ENCODE measurements at places on chromosomes 7 and 10.

DNA sequence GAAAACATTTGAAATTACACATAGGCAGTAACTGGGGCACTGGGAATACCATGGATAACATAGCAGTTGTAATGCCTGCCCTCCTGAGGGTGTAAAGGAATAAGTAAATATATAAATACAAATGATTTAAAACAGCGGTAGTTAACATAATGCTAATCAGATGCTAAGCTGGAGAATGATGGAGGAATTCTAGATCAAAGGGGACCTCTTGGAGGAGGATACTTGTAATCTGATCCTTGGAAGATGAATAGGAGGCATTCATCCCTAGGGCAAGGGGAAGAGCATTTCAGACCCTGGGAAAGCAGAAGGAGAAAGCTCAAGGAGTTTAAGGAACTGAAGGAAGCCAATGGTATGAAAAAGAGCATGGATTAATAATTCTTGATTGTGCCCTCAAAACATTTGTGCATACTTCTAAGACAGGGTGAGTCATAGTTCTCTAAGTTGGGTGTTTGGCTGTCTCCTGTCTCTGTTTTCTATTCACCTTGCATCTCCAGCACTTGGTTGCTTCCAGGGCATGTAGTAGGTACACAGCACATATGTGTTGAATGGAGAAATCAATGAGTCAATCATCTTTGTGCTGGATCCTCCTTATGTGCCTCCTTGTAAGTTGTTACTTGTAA, 54.8 kb upstream of the PLPP4 start:
- DNase-seq: no peak

GRCh38 chr7:156157409-156158012, 345.2 kb upstream of the SHH start:
- no peak for DNase-seq

DNA sequence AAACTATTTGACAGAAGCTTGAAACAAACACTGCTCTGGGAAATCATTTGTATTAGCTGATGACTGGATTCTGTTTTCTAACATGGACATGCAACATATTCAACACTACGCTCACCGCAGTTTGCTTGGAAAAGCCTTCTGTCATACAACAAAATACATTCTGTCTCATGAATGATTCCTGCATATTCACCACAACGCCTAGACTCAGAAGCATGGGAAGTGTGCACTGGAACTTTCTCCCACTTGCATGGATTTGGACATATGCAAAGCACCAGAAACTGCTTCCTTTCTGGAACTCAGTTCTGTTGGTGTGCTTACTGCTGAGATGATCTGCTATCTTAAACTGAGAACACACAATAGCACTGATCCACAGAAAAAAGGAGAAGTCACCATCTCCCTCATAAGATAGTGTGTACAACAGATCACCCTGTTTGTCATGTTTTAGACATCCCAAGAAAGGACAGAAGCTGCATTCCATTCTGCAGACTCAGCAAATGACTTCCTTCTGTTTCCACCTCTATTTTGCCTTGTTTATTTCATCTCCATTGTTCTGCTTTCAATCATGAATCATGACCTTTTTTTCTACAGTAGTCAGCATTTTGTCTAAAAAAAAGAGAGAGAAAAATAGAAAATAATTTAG, 115.8 kb downstream of the HTR7 start:
- DNase-seq: no peak

DNA sequence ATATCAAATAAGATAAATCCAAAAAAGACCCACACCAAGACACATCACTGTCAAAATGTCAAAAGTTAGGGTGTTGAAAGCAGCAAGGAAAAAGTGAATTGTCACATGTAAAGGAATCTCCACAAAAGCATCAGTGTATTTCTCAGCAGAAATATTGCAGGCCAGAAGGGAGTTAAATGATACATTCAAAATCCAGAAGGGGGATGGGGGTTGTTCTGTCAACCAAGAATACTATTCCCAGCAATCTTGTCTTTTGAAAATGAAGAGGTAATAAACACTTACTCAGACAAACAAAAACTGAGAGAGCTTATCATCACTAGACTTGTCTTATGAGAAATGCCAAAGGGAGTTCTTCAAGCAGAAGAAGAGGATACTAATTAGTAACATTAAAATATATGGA, 191.1 kb upstream of the NOBOX start:
- DNase-seq: no peak

GRCh38 chr7:124836173-124836572, 70.6 kb upstream of the GPR37 start:
- no peak for DNase-seq

DNA sequence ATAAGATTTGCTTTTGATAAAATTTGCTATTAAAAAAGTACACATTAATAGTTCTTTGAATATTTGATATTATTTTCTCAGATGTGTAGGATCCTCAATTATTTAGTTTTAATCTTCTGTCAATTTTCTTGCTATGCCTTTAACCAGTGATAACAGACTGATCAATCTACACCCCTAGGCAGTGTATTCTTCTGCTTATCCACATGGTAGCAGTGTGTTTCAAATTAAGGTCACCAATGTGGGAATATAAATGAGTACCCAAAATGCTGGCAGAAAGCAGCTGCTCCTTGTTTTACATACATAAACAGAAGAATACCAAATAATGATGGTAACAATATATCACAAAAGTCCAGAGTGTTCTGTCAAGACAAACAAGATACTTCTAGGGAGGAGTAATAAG, 87.0 kb downstream of the SKAP2 start:
- DNase-seq: no peak

DNA sequence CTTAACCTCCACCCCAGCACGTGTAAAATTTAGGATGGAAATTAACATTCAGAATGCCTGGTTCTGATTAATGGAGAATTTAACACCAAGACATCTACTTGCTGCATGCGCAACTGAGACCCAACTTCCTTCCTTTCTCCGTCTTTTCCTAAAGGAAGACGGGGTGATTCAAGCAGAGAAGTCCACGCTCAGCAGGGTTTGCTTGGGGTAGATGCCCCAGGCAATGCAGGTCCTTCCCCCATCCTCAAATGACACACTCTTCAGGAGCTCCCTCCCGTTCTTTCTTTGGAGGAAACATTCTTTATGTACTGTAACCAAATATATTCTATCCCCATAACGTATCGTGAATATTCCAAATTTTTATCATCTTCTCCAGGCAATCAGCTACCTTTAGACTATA, 47.0 kb downstream of the FAM171A1 start:
- DNase-seq: no peak

DNA sequence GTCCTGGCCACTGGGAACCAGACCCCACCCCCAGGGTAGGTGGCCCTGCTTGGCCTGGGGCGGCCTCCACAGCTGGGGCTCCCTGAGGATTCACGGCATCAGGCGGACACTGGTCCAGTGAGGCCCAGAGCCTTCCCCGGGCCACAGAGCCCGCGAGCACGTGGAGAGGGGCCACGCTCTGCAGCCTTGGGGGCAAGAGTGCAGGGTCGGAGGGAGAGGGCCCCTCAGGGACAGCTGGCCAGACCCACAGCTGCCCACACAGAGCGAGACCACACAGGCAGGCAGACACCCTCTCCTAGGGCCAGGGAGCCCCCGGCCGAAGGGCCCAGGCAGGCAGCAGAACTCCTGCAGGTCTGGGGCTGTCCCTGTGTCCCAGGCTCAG, 10.7 kb downstream of the VENTX start:
- DNase-seq: no peak

GRCh38 chr7:73681031-73681430, 2.2 kb downstream of the DNAJC30 start:
- no peak for DNase-seq

GRCh38 chr7:100893910-100894721, 1.6 kb downstream of the ACHE start:
- DNase-seq: no peak

- DNase-seq: no peak
Measured at GRCh38 chr10:103125323-103126267, 67.5 kb downstream of the NT5C2 start.

GRCh38 chr7:120221666-120222065, 51.3 kb upstream of the KCND2 start:
- DNase-seq: no peak

Measured in activated T-helper 1 cell treated with anti-CD3 and anti-CD28 coated beads, Interleukin-12 subunit alpha, Interleukin-12 subunit beta, Interleukin-2, Interleukin-4 antibody, amounts not matched to agents 30 ng/mL and 10 ng/mL and 1 ng/mL, durations not matched to agents 14 hours and 24 hours and 36 hours (primary cell).